ENCODE measurements at places on chromosomes 12 and 14.

GRCh38 chr14:58060077-58060476, 91.9 kb downstream of the ARMH4 start:
- DNase-seq = no peak

- DNase-seq = peak; percentile 59
Observed at GRCh38 chr14:74257078-74257940, 18.1 kb downstream of the VSX2 start.

DNA sequence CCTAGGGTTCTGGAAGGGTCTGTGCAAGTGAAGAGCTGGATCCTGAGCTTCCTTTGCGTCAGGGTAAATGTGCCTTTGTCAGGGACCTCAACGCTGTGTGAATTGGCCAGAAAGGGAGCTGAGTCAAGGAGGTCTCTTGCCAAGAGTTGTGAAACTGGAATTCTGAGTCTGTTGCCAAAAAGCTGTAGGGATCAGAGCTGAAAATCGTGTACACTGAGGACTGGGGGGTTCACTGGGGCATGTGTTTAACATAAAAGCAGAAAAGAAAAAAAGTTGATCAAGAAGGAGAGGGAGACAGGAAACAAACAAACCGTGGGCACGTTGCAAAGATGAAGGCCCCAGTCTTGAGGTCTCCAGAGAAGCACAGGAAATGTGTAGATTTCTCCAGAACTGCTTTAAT, 1081.5 kb downstream of the VRK1 start:
- no peak for DNase-seq

- DNase-seq = no peak
Observed at GRCh38 chr12:48997719-48998496, 1.3 kb downstream of the DDN start.

- no peak for DNase-seq
Observed at GRCh38 chr14:88422047-88422446, 36.6 kb downstream of the SPATA7 start.

DNA sequence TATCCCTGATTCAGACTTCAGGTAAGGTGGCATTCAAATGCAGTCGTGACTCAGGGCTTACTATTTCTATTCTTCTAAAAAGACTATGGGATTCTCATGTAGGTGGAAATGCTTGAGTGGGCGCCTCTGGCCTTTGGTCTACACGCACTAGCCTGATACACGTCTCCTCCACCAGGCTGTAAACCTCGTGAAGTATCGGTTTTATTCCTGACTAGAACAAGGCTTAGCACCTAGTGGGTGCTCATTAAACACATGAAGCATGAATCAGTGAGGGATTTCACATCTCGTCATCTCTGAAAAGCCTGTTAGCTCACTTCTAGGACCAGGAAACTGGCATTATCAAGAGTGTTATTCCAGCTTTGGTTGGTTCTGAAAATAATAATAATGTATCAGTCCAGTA, 17.7 kb upstream of the HNF1A start:
- DNase-seq = no peak

GRCh38 chr12:1859643-1860042, 39.3 kb downstream of the LRTM2 start:
- DNase-seq = no peak

- no peak for DNase-seq
Observed at GRCh38 chr14:77106666-77107065, 8.6 kb downstream of the CIPC start.

- DNase-seq = no peak
Observed at GRCh38 chr14:100868621-100869370, 34.7 kb downstream of the RTL1 start.

DNA sequence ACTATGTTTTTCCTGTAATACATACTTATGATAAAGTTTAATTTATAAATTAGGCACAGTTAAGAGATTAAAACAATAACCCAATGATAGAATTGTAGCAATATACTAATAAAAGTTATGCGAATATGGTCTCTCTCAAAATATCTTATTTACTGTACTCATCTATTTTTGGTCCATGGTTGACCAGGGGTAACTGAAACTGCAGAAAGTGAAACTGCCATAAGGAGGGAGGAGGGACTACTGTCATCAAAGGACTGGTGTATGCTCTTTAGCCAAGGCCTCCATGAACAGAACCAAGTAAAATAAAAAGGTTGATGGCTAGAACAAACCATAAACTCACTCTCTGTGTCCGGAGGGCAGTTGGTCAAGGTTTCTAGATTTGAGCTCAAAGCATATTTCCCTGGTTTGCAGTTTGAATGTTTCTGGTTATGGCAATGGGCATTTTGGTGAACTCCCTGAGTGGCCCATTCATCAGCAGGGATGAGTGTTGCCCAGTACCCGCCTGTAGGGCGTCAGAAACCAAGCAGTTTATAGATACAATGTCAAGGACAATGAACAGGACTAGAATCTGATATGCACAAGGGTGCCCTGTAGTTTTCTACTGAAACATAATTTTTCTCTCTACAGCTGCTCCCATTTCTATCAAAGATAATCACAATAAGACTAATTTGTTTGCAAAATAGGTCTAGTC, 19.8 kb downstream of the LEMD3 start:
- no peak for DNase-seq

DNA sequence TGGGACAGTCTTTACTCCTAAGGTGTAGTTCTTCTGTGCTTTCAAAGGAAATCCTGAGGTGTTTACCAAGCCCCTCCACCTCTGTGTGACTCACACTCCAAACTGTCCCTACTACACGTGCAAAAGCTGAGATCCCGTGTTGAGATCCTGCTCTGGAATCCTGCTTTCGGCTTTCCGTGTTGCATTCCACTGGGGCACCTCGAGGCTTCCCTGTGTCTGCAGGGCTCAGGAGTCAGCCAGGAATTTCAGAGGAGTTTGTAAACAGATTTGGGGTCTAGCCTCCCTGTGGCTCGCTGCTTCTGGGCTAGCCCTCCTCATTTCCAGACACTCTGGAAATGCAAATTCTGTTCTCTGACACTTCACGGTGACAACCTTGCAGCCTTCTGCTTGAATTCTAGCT, 48.4 kb downstream of the CACNA2D4 start:
- DNase-seq = no peak

DNA sequence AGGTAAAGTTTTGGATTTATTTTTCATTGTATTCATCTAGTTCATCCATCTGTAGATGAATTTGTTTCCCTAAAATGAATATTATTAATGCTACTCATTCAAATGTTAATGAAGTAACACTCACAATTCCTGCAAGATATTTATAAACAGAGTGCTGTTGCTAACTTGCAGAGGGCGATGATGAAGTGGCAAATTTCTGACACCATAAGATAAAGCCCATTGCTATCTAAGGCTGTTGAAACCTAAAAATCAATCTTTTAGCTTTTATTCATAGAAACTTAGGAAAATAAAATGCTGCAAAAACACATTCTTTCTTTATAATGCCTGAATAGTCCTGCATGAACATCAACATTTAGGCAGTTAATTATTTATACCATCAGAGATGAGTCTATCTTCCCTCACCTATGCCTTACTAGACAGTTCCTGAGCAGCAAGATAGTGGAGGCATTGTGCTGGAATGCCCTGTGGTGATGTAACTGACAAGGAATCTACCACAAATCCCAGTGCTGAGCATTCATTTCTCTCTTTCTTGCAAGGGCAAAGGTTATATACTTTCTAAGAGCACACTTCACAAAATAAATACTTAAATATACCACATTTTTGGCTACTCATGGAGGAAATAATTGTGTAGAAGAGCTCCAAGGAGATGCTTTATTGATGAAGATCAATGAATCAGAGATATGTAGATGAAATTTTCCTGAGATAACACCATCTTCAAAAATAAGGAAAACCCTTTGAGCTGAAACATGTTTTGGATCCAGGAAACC, 57.6 kb downstream of the LMNTD1 start:
- DNase-seq = no peak

DNA sequence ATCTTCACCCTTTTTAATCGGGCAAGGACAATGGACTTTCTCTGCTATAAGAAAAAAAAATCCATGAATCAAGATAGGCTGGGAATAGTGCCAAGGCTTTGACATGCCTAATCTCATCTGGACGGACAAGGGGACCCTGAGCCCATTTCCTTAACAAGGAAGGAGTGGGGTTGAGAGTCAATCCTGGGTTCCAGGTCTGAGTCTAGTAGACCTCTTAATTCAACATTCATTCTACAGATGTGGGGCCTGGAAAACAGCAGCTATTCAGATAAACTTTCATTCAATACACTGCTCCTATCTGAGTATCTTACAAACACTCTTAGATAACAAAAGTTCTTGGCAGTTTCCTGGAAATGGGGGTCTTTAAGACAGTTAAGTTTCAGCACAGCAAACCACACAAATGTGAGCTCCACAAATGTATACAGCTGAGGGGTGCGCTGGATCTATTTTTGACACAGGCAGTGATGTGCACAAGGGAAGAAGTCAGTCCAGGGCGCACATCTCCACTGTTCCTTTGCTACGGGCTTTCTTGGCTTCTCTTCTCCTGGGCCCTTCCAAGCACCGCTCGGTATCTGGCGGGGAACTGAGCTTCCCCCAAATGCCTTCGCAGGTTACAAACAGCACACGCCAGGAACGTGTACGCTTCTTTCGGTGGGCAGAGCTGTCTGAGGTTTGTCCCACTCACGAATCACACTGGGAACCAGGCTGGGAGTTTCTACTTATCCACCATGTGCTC, 82.2 kb upstream of the GPR68 start:
- DNase-seq = no peak

DNA sequence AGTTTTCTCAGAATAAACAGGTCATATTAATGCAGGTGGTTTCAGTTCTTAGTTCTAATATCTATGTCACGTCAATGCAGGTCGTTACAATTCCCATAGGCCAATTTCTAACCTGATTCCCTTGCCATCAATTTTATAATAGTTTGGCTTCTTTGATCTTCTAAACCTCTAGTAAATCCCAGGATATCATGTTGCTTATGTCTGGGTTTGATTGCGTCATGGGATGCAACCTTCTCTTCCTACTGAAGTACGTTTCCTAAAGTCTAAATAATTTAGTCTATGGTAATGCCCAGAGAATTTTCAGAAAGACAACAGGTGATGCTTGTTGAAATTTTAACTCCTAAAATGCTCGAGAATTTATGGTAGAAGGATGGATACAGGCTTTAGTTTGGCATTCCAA, 19.2 kb downstream of the TAS2R7 start:
- DNase-seq = no peak

GRCh38 chr14:56057071-56057741, 61.0 kb upstream of the PELI2 start:
- DNase-seq = no peak

- no peak for DNase-seq
Observed at GRCh38 chr14:23910101-23910875, 43.3 kb upstream of the DHRS4 start.

DNA sequence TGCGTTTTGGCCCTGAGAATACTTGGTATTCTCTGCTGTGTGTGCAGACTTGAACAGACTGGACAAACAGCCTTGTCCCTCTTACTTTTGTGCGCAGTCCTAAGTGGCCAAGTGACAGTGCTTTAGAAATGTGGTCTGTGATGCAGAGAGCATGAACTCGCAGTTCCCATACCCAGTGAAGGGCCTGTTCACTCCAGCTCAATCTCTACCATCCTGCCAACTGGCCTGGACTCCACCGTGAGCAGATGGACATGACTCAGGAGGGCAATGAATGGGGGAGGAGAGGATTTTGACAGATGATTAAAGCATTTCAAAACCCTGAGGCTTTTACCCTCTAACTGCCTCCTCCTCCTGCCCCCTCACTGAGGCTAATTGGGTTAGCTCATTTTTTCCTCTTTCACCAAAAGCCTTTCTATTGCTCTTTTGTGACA, 62.5 kb upstream of the PYGL start:
- DNase-seq = no peak

DNA sequence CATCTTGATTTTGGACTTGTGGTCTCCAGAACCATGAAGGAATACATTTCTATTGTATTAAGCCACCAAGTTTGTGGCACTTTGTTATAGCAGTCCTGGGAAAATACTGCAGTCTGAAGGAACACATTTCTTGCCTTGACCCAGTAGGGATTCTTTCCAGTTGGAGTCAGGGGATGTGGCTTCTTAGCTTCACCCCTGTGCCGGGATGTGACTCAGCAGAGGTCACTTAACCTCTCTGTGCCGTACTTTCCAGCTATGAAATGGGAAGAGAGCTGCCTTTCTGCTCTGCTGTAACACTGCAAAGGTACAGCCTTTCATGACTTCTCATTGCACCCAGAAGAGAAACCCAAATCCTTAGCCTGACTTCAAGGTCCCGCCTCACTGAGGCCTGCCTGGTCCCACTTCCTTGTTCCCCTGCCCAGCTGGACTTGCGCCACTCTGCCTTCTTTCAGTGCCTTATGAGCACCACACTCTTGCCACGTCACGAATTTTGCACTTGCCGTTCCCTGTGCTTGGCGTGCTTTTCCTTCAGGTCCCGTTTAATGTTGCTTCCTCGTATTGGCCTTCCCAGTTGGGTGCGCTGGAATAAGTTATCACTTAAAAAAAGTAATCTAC, 24.2 kb downstream of the CHST11 start:
- no peak for DNase-seq

DNA sequence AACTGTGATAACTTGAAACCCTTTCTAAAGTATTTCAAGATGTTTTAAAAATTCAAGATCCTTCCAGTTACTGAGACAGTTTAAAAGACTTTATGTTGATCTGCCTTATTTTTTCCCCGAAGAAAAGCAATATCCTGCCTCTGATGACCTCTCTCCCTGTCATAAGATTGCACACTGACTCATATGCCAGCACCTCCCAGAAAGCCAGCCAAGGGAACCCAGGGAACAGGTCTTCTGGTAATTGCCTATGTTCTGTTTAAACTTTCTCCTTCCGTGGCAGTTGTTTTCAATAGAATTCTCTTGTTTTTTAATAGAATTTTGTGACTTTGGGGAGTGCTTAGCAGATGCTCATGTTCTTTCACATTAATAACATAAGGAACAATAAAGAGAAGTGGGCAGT, 300.2 kb upstream of the PRKD1 start:
- DNase-seq = no peak

- DNase-seq = no peak
Observed at GRCh38 chr14:101181446-101182313, 278.2 kb upstream of the RTL1 start.

DNA sequence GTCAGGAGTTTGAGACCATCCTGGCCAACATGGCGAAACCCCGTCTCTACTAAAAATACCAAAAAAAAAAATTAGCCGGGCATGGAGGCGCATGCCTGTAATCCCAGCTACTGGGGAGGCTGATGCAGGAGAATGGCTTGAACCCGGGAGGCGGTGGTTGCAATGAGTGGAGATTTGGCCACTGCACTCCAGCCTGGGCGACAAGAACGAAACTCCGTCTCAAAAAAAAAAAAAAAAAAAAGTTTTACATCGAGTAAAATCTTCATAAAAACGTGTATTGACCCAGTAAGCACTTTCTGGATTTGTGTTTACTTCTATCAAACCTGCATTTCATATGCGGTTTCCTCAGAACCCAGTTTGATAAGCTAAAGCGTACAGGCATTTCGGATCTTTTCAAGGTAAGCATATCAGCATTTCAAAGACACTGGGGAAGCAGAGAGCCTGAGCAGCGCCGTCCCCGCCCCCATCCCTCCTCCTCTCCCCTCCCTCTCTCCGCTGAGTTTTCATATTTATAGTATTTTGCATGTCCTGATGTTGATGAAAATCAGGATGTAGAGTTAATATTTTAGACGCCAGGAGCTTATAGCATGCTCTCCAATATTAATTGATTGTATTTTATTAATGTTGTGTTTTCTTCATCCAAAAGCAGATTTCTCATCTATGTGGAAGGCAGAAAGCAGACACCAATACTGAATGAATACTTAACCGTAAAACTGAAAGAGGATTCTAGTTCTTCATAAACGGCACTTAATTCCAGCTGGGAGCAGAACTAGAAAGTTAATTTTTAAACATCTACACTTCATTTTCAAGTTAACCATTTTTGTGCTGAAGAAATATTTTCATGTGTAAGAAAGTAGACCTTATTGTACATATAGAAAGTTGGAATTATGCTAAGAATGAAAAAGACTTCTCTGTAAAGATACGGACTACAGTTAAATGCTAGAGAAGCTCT, 9.2 kb upstream of the HIP1R start:
- no peak for DNase-seq

- DNase-seq = no peak
Observed at GRCh38 chr12:45575417-45575816, 154.1 kb upstream of the ARID2 start.
